Neural progenitor cell (in vitro differentiated cells): ENCODE measurements at places on chromosomes 16 and 17. TPM values are rescaled to one million over a fixed set of nuclear protein-coding genes. Genes with fewer than 3 reads are reported as not detected.

DNA sequence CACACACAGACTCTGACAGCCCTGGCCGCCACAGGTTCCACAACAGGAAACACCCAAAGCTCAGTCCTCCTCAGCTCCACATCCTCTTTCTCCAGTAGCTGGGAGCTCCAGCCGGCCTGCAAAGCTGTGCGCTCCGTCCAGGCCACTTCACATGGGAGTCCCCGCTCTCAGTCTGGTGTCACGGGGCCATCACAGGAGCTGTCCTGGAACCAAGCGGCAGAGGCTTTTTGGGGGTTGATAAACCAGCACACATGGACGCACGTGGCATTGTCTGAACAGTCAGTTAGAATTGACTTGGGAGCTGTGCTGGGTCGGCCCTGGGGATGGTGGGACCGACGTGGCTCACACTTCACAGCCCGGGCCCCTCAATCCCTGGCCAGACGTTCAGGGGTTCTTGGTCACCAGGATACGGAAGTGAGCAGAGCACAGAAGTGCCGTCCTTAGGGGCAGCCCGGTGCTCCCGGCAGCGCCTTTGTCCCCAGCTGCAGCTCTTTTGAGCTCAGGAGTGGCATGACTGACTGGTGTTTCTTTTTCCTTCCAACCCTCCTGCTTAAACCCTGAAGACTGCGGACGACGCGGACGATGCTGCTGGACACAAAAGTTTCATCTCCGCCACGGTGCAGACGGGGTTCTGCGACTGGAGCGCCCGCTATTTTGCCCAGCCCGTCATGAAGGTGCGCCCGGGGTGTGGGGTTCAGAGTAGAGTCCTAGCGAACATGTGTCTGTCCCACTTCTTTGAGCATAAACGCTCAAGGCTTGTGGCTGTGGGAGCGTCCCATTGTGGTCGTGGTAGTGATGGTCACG lies 66.6 kb upstream of the CHMP6 start:
- no peak for DNase-seq

- DNase-seq = no peak
These were observed 12.0 kb downstream of the CHST6 start for GRCh38 chr16:75483222-75483621.

The SCGB1C2 gene
- not detected in 2 replicates for total RNA-seq

The HSPB9 gene
- total RNA-seq = 0.12 and 0.65 TPM in 2 replicates

DNA sequence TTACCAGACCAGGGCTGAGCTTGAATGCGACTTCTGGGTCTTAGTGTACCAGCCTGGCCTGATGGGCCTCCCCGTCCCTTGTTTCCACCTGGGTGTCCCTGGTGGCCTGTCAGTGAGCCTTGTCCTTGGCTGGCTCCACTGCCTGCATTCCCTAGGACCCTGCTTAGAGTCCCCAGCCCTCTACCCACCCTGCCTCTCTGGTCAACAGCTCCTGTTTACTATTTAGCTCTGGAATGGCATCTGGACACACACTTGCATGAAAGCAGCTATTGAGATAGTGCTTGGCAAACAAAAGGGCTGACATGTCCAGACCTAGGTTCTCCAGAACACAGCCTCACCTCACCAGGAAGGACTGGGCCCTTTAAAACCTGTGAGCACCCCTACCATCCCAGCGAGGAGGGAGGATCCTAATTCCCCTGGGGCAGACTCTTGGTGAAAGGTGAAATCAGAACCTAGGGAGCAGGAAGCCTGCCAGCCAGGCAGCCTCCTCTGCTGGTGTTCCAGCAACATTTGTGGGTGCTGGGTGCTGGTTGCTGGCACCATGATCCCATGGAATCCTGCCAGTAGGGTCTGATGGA lies 38.8 kb downstream of the RAI1 start:
- no peak for DNase-seq

GRCh38 chr16:23753908-23754593 lies 775 bp upstream of the CHP2 start:
- DNase-seq = peak; percentile 72

The JUP gene
- 28.5 and 91.8 TPM in 2 replicates for total RNA-seq

The CACNG1 gene
- not detected in 2 replicates for total RNA-seq

DNA sequence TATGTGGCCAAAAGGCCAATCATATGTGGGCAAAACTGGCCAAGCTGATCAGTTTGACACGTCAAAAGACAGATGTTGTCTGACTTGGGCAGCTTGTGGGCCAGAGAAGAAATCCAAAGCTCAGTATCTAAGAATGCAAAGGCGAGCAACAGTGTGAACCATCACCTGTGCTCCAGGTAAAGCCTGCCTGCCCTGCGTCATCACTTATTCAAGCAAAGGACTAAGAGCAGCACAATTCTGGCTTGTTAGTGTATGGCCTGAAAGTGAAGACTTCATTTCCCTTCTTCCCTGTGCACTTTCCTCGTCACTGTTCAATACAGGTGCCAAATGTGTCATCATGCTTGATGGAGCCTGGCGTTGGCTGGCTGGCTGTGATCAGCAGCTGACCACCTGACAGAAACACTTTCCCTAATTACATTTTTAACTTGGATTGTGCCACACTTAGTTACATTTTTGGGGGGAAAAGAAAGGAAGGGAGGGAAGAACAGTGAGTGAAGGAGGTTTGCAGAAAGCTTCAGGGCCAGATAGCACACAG lies 4.7 kb downstream of the FAM20A start:
- no peak for DNase-seq

- DNase-seq = no peak
These were observed 47.4 kb upstream of the SMURF2 start for GRCh38 chr17:64709481-64709880.

- DNase-seq = no peak
These were observed 10.2 kb downstream of the CLUH start for GRCh38 chr17:2701161-2701995.

DNA sequence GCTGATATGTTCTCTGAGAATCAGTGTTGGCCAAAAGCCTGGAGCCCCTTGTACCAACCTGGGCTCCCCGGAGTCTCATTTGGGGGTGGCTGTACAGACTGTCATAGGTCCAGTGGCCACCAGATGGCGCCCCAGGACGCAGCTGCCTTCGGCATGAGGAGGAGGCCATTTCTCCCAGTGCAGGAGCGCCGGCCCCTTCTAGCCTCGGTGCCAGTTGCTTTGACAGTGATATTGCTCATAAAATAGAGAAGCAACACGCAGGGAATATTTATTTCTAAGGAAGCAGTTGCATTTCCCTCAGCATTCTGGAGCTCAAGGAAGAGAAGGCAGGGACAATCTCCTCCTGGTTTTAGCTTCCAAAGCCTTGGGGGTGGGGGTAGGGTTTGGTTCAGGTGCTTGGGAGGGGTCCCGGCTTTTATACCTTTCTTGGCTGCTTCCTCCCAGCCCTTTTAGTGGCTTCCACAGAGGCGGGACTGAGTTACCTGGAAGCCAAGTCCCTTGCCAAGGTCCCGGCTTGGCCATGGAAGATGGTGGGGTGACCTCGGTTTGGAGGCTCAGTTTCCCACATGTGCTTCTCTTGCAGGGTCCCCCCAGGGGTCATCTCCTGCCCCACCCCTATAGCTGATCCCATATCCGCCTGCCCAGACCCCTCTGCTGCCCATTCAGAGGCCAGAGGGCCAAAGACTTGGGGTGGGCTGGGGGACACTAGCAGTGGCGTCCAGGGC lies 117.8 kb upstream of the CDC42EP4 start:
- peak; percentile 92 for DNase-seq

- DNase-seq = no peak
These were observed 5.1 kb upstream of the SETD6 start for GRCh38 chr16:58510097-58510775.

DNA sequence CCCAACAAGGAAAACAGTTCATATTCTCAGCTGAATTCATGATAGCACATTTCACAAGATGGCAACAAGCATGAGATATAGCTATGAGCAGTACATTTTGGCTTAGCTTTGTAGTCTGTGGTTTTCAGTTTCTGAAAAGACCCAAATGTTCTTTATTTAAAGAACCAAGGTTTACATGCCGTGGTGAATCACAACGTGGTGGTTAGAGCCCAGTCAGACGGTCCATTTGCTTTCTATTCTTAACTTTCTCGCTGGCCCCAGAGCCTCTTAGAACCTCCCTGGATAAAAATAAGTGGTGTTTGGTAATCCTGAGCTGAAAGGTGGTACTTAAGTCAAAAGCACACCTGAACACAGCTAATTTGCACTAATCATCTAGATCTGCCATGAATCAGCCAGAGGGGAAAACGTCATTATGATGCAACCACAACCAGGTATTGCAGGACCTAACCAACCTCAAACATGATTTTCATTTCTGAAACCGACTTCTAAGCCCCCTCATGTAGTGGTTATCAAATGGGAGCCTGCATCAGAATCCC lies 18.6 kb upstream of the HAPSTR1 start:
- no peak for DNase-seq

The CCL4L2 gene
- total RNA-seq = not detected in 2 replicates

The KRTAP2-4 gene
- total RNA-seq = not detected in 2 replicates

DNA sequence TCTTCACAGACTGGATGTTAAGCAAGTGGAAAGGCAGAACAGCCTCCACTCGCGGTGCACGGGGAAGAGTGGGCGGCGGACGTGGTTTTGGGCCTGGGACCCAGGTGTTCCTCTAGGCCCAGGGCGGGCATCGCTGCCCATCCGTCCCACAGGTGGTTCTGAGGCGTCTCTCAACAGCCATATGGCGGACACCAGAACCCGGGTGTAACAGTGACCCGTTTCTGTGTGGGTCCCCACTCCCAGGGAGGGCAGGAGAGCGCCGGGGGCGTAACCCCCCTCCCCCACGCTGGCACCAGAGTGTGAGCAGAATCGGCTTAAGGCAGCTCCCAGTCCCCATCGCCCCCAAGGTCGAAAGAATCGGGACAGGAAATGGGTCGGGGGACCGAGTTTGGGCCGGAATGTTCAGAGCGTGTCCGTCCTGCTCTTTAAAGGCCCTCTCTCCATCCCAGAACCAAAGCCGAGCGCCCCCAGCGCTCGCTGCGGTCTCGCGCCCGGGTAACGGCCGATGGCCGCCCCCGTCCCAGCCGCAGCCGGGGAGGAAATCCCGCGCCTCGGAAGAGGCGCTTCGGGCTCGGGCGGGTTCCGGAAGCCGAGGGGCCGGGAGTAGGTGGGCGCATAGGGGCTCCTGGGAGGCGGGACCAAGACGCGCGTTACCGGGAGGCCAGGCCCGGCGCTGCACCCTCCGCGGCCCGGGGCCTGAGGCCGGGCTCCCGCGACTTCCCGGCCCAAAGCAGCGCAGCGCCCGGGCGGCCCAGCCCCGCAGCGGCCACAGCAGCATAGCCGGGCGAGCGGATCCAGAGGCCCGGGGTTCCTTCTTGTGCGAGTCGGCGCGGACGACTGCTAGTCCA lies at the start of gene TK2:
Gene TK2 (minus strand): TSS at position 839 of the 848 bp plus-strand sequence. CDS start 61 bp downstream, at position 778.
- DNase-seq = peak; percentile 79

GRCh38 chr16:71758293-71758760 lies 33.8 kb upstream of the PHLPP2 start:
- no peak for DNase-seq

DNA sequence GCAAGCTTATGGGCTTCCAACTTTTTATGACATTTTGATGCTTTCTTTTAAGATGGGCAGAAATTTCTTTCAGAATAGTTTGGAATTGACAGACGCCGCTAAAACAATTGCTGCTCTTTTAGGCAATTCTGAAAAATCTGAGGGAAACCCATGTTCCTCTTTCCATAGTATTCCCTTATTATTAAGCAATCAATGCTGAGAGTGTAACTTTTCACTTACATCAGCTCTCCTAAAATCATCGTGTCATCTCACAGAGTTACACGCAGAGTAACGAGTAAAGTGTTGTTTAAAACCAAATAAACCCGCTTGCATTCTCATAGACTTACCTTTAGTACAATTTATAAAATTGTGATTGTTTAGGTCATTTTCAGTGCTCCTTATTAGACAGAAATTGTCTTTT lies 150.6 kb downstream of the MAF start:
- no peak for DNase-seq

The SULT1A3 gene
- total RNA-seq = 6.2 and 8.5 TPM in 2 replicates

GRCh38 chr17:17526369-17526768 lies 30.2 kb upstream of the RASD1 start:
- no peak for DNase-seq

DNA sequence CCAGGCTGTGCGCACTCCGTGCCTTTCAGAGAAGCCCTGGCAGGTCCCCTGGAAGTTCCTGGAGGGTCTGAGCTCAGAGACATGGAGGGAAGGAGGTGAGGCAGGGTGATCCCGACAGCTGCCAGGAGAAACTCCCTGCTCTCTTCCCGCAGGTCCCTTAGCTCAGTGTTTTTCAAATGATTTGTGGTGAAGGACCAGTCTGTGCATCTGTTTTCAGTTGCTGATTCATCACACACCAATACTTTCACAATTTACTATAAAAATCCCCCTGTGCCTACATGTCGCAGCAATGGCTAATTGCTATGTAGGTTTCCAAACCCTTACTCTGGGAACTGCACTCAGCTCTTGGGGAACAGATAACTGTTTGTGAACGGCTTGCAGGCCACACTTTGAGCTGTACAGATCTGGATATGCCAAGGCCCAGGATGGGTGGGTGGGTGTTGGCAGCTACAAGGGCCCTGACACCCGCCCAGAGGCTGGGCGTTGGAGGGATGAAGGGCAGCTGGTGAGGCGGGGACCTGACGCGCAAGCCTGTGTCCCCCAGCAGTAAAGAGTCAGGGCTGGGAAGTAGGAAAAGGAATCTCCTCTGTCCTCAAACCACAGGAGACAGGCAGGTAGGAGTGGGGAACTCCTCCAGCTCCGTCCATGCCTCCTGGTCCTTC lies 20.5 kb upstream of the EMP2 start:
- DNase-seq = no peak

DNA sequence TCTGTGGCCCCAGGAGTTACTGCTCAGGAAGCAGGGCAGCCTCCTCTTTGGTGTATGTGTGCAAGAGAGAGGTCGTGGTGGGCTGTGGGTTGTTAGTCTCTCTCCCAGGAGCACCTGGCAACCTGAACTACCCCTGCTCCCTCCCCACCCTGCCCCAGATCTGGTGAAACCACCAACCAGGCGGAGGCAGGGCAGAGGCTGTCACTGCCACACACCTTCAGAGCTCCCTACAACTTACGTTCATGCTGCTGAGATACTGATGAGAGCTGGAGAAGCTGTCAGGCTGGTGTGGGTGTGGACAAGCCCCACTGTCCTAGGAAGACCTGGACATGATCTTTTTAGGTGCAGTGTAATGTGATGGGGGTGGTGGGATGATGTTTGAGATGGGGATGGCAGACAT lies 24.3 kb downstream of the GOSR2 start:
- no peak for DNase-seq

DNA sequence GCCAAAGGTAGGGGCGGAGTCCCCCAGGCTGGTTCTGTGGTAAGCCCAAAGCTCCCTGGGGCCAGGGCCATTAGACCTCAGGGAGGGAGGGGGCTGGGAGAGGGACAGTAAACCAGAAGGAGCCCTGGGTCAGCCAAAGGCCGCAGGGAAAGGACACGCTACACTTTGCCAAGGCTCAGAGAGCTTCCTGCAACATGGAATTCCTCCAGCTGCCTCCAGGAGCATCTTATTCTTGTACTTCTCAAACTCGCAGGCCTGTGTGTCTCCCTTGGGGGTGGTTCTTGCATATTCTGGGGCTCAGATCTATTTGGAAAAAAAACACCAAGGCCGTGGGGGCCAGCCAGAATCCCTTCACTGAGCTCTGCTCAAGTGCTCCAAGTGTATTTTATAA lies 25.1 kb downstream of the AKAP1 start:
- DNase-seq = no peak

The ZNF205 gene
- 5.4 and 19.6 TPM in 2 replicates for total RNA-seq
